ENCODE measurements at places on chromosomes 16 and 17. TPM values are rescaled to one million over a fixed set of nuclear protein-coding genes. Genes with fewer than 3 reads are reported as not detected.
A peak's percentile ranks its signal among the peaks of the same experiment; 100 is the strongest.

KRT28 gene
- total RNA-seq, result not detected

PIMREG gene
- total RNA-seq, result 12.1 TPM

DNA sequence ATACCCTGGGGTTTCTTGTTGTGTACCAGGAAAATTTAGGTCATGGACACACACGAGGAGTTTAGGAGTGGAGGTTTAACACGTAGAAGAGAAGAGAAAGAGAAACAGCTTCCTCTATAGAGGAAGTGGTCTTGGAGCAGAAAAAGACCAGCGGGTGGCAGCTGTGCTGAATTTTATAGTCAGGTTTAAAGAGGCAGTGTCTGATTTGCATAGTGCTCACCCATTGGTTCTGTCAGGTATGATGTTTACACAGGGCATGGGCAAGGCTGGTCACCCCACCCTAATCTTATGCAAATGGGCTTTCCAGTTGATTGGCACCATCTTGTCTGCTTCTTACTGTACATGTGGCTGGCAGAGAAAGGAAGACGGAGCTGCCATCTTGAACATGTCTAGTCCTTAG lies 309.0 kb downstream of the CDH13 start:
- no peak overlapping the region for H3K27ac ChIP-seq
- H3K36me3 ChIP-seq, result no peaks in the 10 kb centered on the region
- H3K4me3 ChIP-seq, result no peak overlapping the region
- DNase-seq, result no peak
- no peaks in the 10 kb centered on the region for H3K4me1 ChIP-seq

GRB7 gene
- total RNA-seq, result 46.4 TPM

DNA sequence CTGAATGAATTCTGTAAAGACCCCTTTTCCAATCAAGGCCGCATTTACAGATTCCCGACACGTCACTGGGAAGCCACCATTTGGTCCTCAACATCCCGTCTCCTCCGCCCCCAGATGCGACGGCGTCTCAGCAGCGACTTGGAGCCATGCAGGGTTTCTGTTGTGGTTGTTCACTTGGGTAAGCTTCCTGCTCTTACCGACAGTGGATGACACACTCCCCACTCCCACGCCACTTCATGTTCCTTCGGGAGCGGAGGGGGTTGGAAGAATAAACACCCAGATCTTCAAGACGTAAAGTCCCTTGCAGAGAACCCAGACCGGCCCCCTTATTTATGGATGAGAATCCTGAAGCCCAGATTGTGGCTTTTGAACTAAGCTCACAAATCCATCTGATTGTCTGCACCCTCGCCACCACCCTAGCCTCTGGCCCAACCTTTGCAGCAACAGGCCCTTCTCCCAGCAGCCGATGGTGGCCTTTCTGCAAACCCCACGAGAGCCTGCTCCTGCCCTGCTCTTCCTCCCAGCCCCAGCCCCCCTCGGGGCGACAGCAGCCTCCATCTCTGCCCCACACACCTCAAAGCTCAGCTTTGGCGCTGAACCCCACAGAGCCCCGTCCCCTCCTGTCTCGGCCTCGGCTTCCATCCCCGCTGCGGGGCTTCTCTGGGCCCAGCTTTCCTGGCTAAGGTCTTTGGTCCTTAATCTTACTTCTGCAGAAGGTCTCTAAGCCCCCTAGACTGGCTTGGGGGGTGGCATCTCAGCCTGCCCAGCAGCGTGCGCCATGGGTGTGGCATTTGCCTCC lies 19.0 kb upstream of the OSGIN1 start:
- H3K27ac ChIP-seq, result no peak overlapping the region
- no peak for DNase-seq
- H3K4me3 ChIP-seq, result no peak overlapping the region

- peaks cover 68% of the 10 kb centered on the region for H3K4me1 ChIP-seq
- no peak for DNase-seq
- H3K27ac ChIP-seq, result peak overlapping the region; percentile 81
- H3K27me3 ChIP-seq, result no peaks in the 10 kb centered on the region
These were observed 316.9 kb downstream of the SEC14L1 start for GRCh38 chr17:77457572-77458201.

GRCh38 chr16:4745274-4745569 lies 10.9 kb downstream of the DNAAF8 start:
- no peak for DNase-seq
- no peaks in the 10 kb centered on the region for H3K36me3 ChIP-seq
- no peak overlapping the region for H3K27ac ChIP-seq
- H3K4me3 ChIP-seq, result no peak overlapping the region
- no peaks in the 10 kb centered on the region for H3K4me1 ChIP-seq

DPEP3 gene
- total RNA-seq, result not detected

- no peak overlapping the region for H3K4me3 ChIP-seq
- peaks cover 6% of the 10 kb centered on the region for H3K4me1 ChIP-seq
- H3K27me3 ChIP-seq, result no peaks in the 10 kb centered on the region
- no peak for DNase-seq
These were observed 4.7 kb upstream of the CHD3 start for GRCh38 chr17:7883781-7884386.

DNA sequence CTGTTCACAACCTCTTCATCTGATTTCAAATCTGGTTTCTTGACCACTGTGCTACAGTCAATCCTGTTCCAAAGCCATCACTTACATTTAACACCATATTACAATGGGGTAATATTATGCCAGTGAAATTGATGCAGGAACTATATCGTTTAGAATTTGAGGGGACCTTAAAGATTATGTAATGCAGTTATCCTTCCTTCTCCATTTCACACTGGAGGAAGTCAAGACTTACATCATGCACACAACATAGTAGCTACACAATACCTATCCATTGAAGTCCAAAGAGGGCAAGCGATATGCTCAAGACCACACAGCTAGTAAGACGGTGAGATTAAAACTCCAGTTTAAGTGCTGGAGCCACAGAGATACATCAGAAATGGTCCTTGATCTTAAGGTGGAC lies 16.8 kb downstream of the NOG start:
- no peak overlapping the region for H3K27ac ChIP-seq
- H3K36me3 ChIP-seq, result no peaks in the 10 kb centered on the region
- DNase-seq, result no peak
- H3K4me3 ChIP-seq, result no peak overlapping the region
- no peaks in the 10 kb centered on the region for H3K4me1 ChIP-seq

DNA sequence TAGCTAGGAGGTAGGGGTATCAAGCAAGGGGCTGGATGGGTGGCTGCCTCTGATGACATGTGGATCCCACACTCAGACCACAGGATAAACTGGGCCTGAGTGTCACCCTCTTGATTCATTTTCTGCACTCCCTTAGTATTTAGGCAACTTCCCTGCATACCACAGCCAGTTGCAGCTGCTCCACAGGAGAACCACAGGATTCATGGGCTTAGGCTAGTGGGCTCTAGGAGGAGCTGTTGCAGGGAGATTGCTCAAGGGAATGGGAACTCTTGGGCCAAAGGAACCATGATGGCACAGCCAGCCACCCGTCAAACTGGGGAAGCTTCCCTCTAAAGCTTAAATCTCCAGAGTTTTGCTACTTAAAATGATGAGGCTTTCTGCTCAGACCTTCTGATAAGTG lies 269.7 kb upstream of the ASIC2 start:
- no peak overlapping the region for H3K27ac ChIP-seq
- peaks cover 13% of the 10 kb centered on the region for H3K4me1 ChIP-seq
- peaks cover 40% of the 10 kb centered on the region for H3K27me3 ChIP-seq
- no peak for DNase-seq
- H3K36me3 ChIP-seq, result peaks cover 2% of the 10 kb centered on the region

DNA sequence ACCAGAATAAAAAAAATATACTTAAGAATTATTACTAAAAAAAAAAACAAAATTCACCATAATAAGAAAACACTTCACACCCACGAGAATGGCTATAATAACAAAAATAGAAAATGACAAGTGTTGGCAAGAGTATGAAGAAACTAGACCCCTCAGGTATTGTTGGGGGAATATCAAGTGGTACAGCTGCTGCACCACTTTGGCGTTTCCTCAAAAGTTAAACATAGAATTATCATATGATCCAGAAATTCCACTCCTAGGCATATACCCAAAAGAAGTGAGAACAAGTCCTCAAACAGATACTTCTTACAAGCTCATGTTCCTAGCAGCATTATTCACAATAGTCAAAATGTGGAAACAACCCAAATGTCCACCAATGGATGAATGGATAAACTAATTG lies 26.3 kb downstream of the AMFR start:
- H3K27ac ChIP-seq, result no peak overlapping the region
- no peak for DNase-seq
- H3K4me1 ChIP-seq, result no peaks in the 10 kb centered on the region
- no peaks in the 10 kb centered on the region for H3K27me3 ChIP-seq
- H3K36me3 ChIP-seq, result peaks cover 52% of the 10 kb centered on the region

- peaks cover 11% of the 10 kb centered on the region for H3K36me3 ChIP-seq
- H3K4me3 ChIP-seq, result no peak overlapping the region
- H3K4me1 ChIP-seq, result peaks cover 65% of the 10 kb centered on the region
- no peak for DNase-seq
- H3K27ac ChIP-seq, result peak overlapping the region; percentile 81
These were observed 26.1 kb upstream of the ZNF750 start for GRCh38 chr17:82865774-82866395.

DNA sequence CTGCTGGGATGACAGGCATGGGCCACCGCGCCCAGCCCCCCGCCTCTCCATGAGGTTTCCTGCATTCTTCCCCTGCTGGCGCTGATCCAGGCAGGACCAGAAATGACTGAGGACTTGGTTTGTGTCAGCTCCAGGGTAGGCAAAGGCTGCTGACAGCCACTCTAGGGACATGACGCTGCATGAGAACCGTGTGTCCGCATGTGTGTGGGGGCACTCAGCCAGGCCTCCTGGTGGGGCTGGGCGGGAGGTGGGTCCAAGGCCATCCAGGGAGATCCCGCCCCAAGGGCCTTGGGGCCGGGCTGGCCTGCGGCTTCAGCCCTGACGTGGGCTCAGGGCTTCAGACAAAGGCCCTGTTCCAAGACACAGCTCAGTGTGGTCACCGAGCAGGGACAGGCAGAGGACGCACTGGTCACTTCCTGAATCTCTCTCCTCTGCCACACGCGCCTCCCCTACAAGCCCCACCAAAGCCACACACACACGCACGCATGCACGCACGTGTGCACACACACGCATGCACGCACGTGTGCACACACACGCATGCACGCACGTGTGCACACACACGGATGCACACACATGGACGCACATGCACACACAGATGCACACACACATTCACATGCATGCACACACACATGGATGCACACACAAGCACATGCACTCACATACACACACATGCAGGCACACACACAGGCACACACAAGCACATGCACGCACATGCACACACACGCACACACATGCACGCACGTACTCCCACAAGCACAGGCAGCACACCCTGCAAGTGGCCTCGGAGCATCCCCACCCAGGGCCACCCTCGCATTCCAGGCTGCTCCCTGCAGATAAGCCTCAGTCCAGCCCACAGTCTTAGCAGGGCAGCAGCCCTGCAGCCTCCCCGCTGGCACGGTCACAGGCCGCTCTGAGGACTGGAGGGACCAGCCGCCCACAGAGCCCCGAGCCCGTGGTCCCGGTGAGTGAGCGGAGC lies 5.3 kb upstream of the TMEM204 start:
- H3K4me3 ChIP-seq, result no peak overlapping the region
- peaks cover 5% of the 10 kb centered on the region for H3K36me3 ChIP-seq
- no peak for DNase-seq
- H3K4me1 ChIP-seq, result peaks cover 43% of the 10 kb centered on the region
- H3K27ac ChIP-seq, result peak overlapping the region; percentile 51

HSPB9 gene
- total RNA-seq, result not detected

DNA sequence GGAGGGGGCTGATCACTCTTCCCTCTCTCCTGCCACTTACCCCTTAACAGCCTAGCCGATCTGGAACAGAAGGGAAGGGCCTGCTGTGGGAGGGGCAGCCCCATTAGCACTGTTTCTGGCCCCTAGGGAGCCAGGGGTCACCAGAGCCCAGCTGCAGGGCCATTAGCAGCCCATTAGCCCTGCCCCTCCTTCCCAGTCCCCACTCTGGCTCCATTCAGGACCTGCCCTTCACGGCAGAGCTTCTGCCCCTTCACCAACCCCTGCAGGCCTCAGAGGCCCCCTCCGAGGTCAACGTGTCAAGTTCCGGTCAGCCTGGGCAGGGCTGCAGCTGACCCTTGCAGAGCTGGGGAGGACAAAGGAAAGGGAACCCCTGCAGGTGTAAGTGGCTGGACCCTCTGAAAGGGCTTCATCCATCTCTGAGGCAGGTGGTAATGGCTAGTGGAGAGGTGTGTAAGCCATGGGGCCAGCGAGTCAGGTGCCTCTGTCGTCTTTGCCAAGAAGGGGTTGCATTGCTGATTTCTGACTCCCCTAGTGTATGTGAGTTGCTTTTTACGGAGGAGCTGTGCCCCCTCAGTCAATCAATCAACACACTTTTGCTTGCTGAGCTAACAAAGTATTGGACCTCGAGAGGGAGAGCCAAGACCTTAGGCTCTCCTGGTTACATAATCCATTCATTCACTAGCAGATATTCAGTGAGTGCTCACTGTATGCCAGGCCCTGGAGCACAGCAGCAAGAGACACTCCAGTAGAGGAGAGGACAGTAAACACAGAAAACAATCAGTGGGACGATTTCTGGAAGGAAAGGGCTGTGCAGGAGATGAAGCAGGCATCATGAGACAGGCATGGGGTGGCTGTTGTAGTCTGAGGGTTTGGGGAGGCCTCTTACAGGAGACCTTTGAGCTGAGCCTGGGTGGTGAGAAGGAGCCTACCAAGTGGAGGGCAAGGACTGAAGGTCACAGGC lies 18.2 kb upstream of the KCNJ12 start:
- H3K36me3 ChIP-seq, result no peaks in the 10 kb centered on the region
- DNase-seq, result no peak
- H3K27me3 ChIP-seq, result peaks cover 3% of the 10 kb centered on the region
- H3K27ac ChIP-seq, result no peak overlapping the region

GRCh38 chr17:72795941-72796340 lies 296.5 kb downstream of the SLC39A11 start:
- no peak overlapping the region for H3K4me3 ChIP-seq
- no peak for DNase-seq
- peaks cover 16% of the 10 kb centered on the region for H3K36me3 ChIP-seq
- H3K4me1 ChIP-seq, result no peaks in the 10 kb centered on the region
- H3K27ac ChIP-seq, result no peak overlapping the region
- no peaks in the 10 kb centered on the region for H3K27me3 ChIP-seq

DNA sequence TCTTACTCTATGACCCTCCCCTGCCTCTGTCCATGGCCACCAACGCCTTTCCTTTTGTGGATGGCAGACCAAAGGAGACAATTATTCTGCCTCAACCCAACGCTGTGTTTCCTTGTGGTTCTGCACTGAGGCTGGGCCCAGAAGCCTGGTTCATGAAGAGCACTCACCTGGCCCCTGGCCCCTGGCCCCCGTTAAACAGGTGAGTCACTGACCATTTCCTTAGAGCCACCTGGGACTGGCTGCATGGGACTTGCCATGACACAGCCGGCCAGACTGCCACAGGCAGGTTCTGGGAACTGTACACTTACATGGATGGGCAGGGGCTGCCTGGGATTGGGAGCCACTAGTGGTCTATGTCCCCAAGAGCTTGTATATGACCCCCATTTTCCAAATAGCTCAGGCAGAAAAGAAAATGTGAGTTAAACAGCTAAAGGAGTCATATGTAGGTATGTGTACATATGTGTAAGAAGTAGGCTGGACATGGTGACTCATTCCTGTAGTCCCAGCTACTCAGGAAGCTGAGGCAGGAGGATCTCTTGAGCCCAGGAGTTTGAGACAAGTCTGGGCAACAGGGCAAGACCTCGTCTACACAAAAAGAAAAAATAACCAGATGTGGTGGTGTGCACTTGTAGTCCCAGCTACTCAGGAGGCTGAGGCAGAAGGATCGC lies 181.9 kb upstream of the CACNG5 start:
- H3K4me1 ChIP-seq, result no peaks in the 10 kb centered on the region
- H3K36me3 ChIP-seq, result peaks cover 2% of the 10 kb centered on the region
- no peak overlapping the region for H3K4me3 ChIP-seq
- peaks cover 14% of the 10 kb centered on the region for H3K27me3 ChIP-seq
- no peak overlapping the region for H3K27ac ChIP-seq
- DNase-seq, result no peak

GRCh38 chr17:238071-238963 lies 56.9 kb upstream of the DOC2B start:
- H3K4me1 ChIP-seq, result peaks cover 17% of the 10 kb centered on the region
- H3K4me3 ChIP-seq, result no peak overlapping the region
- no peaks in the 10 kb centered on the region for H3K36me3 ChIP-seq
- H3K27ac ChIP-seq, result no peak overlapping the region
- no peak for DNase-seq

Measured in mesothelial cell of epicardium (in vitro differentiated cells).